ENCODE measurements at places on chromosomes 16 and 17.

DNA sequence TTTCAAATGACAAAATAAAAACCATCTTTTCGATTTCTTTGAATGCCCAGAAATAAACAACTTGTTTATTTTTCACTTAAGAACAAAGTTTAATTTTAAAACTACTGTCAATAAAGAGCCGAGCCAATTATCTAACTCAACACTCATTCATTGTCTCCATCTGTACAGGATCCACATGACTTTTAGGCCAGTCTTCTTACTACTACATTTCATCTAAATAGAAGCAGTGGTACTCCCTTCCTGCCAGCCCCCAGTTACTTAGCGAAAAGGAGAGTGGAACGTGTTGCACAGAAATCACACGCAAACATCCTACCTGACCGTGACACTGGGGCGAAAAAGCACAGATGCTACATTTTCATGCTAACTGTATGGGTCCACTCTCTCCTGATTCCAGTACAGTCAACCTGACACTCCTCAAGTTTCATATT, 1.2 kb downstream of the GNA13 start:
- DNase-seq, result no peak

DNA sequence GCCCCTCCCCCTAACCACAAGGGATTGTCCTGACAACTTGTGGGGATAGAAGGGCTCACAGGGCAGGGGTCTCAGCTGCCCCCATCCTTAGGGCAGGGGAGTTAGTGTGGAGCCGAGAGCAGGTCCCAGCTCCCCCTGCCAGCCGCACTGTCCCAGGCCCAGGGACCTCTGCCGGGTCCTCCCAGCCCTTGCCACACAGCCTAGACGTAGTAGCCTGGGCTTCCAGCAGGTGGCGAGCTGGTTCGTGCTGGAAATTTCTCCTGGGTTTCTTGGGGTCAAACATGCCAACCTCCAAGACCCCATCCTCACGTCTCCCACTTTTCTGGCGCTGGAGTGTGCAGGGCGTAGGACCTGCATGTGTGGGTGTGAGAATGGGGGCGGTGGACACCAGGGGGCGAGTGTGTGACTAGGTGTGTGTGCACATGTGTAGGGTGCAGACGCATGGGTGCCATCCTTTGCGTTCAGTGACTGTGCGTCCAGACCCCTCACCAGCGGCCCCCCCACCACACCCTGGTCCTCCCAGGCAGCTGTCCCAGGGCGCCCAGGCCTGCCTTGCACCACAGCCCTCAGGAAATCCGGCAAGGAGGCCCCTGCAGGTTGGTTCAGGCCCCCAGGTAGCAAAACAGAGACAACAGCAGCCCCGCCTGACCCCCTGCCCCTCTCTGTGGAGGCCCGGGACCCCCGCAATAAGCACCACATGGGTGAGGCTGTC, 29.5 kb downstream of the SBK1 start:
- peak; percentile 5 for DNase-seq

DNA sequence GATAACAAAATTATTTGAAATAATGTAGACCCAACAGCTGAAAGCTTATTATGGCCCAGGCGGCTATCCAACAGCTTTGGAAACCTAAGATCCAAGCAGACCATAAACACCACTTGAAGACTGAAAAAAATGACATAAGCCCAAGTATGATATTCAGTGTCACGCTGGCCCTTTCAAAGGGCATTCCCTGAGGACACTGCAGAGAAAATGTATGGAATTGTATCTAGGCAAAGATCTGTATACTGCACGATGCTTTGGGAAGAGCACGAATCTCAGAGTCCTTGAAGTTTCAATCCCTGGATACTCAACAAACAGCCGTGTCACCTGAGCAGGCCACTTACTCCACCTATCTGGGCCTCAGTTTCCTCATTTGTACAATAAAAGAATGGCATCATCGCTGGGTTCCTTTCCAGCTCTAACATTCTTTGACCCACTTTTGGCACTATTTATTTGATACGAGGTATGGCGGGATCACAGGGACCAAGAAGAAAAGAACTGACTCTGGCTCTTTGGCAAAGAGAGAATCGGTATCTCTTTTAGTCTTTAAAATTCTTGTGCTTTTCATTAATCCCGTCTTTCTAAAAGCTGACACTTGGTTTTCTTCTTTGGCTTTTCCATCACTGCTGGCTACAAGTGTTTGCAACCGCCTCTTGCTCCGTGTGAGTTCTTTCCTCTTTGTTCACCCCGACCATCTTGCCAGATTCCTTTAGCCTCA, 1.2 kb downstream of the STAT5B start:
- no peak for DNase-seq

DNA sequence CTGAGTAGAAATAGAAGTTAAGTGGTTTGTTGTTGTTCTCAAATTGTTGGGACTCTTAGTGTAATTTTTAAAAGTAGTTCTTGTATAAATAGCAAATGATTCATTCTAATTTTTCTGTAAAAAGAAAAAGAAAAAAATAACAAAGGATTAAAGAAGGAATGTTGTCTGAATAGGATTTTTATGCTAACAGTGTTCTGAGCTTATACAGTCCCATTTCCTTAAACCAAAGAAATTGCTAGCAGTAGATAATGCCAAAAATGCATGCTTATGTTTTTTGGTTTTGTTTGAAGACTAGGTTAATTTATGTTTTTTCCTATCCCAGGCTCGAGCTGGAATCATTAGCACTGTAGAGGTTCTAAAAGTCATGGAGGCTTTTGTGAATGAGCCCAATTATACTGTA, 44.7 kb upstream of the KPNB1 start:
- no peak for DNase-seq

GRCh38 chr16:81637336-81638235, 141.5 kb upstream of the PLCG2 start:
- DNase-seq, result no peak

- no peak for DNase-seq
These were observed 17.6 kb downstream of the CCL16 start for GRCh38 chr17:35963663-35964062.

DNA sequence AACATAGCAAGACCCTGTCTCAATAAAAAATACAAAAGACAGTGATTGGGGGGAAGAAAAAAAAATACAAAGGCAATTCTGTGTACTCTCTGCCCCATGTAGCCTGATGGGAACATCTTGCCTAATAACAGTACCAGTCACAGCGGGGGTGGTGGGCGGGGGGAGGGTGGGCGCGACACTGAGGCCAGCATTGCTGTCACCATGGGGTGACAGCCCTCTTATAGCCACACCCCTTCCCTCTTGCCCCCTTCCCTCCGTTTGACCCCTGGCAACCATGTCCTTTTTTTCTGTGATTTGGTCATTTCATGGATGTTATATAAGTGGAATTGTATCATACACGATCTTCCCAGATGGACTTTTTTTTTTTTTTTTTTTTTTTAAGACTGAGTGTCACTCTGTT, 80.9 kb downstream of the DNAH17 start:
- DNase-seq, result no peak

DNA sequence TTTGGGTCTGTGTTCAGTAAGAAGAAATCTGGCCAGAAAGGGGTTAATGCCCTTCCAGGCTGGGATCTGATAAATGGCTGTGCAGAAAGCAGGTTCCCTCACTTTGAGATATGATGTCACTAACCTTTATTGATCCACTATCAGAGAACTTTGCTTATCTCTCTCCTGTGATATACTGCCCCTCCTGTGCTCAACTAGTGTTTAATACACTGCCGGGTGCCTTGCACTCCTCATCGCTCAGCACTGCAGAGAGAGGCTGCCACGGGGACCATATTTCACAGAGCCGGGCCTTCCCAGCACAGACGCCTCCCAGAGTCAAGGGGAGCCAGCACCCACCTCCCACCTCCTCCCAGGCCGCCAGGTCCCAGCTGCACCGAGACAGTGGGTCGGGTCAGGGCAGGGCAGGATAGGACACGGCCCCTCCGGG, 20.2 kb downstream of the ZFHX3 start:
- no peak for DNase-seq

DNA sequence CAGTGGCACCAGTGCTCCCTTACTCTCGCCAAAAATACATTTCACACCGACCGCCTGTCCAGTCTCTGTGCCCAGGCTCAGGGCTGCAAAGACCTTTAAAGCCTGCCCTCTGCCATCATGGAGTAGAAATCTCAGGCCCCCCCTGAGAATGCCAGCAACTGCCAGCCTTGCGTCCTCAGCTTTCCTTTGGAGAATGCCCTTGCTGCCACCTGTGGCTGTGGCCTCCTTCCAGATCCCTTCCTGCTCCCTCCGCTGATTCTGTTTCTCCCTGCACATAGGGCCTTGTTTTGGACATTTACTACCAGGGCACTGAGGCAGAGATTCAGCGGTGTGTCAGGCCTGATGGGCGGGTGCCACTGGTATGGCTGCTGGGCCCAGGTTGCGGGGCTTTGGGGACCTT, 13.2 kb downstream of the FCSK start:
- DNase-seq, result no peak

DNA sequence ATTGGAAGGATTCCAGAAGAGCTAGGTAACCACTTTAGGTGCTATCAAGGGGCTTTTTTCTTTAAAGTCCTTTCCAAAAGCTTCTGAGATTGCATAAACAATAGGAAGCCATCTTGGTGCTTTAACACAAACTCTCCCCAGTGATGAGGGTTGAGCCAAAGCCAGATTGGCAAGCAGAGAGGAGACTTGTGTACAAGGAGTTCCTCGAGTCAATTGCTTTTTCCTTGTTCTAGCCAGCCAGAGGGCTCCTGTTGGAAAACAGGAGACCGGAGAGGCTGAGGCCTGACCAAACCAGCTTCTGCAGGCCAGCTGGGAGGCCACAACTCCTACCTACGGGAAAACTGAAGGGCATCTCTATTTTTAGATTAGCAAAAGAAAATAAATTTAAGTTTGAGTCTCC, 46.5 kb downstream of the MAPT start:
- DNase-seq, result no peak

- DNase-seq, result no peak
These were observed 25.1 kb upstream of the IL17C start for GRCh38 chr16:88613293-88613692.

DNA sequence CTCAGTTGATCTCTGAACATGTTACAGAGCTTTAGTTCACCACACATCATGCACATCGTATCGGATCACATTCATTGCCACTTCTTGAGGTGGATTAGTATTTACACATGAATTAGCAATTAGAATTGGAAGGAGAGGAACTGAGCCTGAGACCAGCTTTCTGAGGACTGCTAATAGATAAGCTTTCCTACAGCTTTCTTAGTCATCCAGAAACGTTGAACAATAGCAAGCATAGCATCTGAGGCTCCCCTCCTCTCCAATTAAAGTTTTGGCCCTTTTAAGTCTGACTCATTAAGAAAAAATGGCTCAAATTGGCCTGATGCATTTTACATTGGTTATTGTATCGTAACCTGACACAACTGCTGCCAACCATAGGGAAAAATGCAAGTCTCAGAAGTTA, 1130.4 kb downstream of the CDH8 start:
- DNase-seq, result peak; percentile 45

DNA sequence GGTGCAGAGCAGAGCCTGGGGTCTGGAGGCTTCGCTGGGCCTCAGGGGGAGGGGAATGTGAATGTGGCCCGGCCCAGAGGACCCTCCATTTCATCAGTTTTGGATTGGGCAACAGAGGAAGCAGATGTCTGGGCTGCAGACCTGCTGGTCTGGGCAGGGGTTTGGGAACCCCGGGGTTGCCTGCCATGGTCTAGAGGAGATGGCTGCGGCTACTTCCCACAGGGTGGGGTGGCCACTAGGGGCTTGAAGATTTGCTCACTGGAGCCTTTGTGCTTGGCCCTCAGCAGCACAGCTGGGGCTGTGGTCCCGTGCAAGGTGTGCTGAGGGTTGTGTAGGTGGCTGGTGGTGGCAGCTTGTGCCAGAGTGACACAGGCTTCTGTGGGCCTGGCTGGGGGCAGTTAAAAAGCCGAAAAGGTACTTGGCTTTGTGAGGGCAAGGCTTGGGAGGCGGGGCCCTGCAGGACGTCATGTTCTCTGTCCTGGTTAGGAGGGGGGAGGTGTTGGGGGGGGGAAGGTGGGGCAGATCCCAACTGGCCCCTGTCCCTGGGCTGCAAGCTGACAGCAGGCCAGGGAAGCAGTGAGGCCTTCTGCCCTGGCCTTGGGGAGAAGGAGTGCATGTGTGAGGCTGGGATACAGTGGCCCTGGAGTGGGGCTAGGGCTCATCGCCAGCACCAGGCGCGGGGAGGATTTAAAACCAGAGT, 98.0 kb downstream of the KPNA2 start:
- DNase-seq, result no peak

DNA sequence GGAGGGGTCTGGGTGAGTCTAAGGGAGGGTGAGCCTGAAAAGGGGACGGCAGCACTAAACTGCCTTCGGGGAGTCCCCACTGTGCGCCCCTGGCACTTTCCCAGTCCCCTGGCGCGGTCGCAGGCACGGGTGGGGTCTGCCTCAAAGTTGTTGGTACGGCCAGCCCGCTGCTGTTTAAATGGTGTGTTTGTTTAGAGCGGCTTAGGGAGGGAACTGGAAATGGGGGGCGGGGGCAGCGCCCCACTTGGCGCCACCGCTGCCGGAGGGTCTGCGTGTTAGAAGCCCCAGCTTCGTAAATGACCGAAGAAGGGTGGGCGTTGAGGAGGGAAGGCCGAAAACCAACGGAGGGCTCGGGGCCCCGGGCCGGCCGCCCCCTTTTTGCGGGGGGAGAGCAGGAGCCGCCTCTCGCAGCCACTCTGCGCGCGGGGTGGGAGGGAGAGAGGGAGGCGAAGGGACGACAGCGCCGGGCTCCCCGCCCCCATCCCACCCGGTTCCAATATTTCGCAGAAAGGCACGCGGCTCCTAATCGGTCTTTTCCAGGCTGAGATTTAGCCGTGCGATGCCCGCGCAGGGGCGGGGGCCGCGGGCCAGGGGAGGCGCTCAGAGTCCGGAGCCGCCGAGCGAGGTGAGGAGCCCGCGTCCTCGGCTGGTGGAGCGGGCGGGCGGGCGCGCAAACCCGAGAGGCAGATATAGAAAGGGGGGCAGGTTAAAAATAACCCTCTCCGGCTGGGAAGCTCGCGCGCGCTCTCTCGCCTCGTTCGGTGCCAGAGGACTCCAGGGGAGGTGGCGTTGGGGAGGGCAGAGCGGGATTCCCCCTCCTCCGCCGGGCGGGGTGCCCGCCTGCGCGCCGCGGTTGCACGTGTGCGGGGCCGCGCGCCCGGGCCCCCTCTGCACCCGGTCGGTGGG, 54.9 kb downstream of the SREBF1 start:
- DNase-seq, result peak; percentile 52

- no peak for DNase-seq
These were observed 238.0 kb upstream of the TBX2 start for GRCh38 chr17:61161615-61162134.

DNA sequence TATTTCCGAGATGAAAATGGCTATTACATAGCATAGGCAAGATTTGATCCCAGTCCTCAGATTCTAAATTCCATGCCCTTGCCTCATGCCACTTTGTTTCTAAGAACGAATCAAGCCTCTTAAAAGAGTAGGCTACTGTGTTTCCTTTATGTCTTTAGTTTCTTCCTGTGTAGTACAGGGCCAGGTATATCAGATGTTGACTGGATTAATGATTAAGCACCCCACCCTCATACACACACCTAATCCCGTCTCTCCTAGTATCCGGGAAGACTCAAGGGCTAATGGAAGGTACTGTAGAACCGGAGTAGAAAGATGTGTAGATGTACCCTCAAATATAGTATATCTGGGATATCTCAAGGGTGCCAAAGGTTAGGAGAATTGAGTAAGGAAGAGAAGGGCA, 6.7 kb downstream of the TOM1L1 start:
- no peak for DNase-seq
